Left lung (tissue), 14 donors: ENCODE measurements at places on chromosomes 2 and 18.

DNA sequence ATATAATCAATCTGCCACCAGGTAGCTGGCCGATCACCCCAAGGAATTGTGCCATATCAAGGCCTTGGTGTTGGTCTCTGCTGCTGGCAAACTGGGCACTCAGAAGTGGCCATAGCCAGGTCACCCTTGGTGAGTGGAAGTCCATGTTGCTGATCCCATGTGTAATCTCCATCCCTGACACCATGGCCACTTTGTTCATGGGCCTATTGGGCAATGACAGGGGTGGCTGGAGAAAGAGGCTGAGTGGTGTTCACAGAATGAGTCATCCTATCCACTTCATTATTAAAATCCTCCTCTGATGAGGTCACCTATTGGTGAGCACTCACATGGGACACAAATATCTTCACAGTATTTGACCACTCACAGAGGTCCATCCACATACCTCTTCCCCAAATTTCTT lies 26.7 kb upstream of the CD226 start:
- no peak for DNase-seq

- DNase-seq: no peak
These were observed 148.6 kb downstream of the LRATD1 start for GRCh38 chr2:14781142-14781541.

DNA sequence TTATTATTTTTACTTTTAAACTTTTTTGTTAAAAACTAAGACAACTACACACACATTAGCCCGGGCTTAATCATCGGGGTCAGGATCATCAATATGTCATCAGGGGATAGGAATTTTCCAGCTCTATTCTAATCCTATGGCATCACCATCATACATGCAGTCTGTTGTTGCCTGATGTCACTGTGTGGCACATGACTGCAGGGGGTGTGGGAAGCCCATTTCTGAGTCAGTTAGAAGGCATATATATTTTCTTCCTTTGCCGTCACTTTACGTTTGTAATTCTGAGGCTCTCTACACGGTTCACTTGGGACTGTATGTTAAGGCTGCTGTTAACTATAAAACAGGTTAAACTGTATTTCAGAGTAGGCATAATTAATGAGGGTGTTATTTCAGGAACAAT lies 144.4 kb upstream of the ITGA6 start:
- DNase-seq: no peak

- DNase-seq: no peak
These were observed 134.1 kb upstream of the GLI2 start for GRCh38 chr2:120601566-120601965.

DNA sequence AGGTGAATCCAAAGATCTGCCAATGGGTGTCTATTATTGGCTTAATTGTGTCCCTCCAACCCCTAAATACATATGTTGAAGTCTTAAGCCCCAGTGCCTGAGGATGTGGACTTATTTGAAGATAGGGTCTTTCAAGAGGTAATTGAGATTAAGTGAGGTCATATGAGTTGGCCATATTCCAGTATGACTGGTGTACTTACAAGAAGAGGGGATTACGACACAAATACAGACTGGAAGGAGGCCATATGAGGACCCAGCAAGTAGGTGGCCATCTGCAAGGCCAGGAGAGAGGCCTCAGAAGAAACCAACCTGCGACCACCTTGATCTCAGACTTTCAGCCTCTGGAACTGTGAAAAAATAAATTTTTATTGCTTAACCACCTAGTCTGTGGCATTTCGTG lies 121.1 kb upstream of the FN1 start:
- DNase-seq: no peak
